T-helper 2 cell (primary cell): ENCODE measurements at places on chromosomes 13 and 19.

- DNase-seq = no peak
Measured at GRCh38 chr19:48962849-48963165, 2.3 kb upstream of the FTL start.

- DNase-seq = no peak
Measured at GRCh38 chr19:33686687-33687480, 65.1 kb downstream of the CHST8 start.

- no peak for DNase-seq
Measured at GRCh38 chr13:43742911-43743310, 43.9 kb downstream of the ENOX1 start.

- DNase-seq = peak; percentile 69
Measured at GRCh38 chr19:47240996-47241918, 10.3 kb upstream of the BBC3 start.

DNA sequence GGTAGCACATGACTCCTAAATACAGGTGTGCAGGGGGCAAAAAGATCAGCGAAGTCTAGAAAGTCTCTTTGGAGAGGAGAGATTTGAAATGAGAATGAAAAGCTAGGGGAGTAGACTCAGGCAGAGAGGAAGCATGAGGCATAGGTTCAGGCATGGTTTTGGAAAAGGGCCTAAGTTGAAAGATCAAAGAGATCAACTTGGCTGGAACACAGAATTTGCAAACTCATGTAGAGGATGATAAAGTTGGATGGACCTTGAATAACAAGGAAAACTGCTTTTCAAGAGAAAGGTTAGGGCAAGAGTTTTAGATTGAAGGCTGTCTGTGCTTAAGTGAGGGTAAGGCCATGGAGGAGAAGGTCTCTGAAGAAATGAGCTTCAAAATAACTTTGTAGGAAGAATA is 47.4 kb upstream of the UBAC2 start:
- DNase-seq = no peak

GRCh38 chr19:33501693-33502356 is 19.8 kb downstream of the PEPD start:
- DNase-seq = no peak

- no peak for DNase-seq
Measured at GRCh38 chr19:34555447-34555846, 73.9 kb downstream of the WTIP start.

- peak; percentile 68 for DNase-seq
Measured at GRCh38 chr19:1063030-1063908, 3.7 kb upstream of the ARHGAP45 start.

DNA sequence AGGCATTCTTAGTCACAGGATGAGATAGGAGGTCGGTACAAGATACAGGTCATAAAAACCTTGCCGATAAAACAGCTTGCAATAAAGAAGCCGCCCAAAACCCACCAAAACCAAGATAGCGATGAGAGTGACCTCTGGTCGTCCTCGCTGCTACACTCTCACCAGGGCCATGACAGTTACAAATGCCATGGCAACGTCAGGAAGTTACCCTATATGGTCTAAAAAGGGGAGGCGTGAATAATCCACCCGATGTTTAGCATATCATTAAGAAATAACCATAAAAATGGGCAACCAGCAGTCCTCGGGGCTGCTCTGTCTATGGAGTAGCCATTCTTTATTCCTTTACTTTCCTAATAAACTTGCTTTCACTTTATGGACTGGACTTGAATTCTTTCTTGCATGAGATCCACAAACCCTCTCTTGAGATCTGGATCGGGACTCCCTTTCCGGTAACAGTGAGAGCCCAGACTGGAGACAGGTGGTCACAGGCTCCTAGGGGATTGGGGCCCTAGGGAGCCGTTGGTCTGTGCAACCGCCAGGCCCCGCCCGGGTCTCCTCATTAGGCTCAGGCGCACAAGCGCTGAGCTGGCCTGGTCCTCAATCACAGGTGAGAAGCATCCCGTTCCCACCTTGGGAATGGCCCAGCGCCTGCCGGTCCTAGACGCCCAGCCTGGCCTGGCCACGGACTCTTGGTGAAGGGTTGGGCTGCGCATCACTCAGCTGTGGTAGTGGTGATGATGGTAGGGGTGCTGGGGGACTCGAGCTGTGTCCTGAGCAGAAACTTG is 10.9 kb upstream of the ZNF544 start:
- DNase-seq = no peak

- DNase-seq = no peak
Measured at GRCh38 chr19:17865364-17866311, 5.9 kb downstream of the RPL18A start.

DNA sequence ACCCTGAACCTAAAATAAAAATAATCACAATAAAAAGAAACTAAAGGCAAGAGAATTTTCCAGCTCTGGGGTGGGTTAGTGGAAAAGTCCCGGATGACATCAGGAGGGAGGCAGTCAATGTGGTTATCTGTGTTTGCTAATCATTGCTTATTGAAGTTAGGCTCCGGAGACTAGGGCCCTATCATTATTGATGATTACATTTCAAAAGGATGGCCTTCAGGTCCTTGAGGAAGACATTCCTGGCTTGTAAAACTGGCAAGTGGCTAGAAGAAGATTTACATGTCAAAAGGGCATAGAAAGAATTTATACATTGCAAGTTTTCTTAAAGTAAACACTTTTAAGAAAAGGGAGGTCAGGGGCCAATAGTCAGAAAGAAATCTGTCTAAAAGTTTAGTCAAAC is 123.4 kb downstream of the POSTN start:
- no peak for DNase-seq

DNA sequence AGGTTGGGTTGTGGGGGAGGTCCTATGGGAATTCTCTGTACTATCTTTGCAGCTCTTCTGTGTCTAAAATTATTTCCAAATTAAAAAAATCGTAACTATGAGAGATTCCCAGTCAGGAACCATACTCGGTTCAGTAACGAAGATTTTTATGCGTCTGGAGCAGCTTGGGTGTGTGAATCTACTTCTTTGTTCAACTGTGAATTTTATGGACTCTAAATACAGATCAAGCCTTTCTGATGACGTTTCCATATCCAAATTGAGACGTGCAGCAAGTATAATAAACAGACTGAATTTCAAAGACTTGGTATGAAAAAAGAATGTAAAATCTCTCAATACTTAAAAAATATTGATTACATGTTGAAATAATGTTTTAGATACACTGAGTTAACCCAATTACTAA is 30.9 kb downstream of the MLLT1 start:
- no peak for DNase-seq

DNA sequence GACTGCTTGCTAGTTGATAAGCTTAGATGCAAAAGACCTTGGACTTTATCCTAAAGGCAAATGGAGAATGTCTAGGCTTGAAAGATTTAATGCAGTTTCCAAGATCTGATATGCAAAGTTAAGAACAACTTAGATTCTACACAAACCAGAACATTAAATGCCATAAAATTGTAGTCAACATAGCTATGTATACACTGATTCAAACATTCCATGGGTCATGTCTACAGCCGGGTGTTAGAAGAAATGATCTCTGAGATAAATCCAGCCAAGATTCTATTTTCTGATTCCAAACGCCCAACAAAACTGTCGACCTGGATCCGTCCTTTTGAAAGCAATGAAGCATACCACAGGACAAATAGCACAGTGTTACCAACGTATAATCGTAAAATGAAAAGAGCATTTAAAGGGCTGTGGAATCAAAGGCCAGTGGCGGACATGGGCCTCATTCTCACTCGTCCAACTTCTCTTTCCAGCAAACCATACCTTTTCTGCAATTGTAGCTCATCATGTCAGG is 52.7 kb downstream of the KCTD12 start:
- no peak for DNase-seq

GRCh38 chr13:49023431-49023830 is 47.7 kb downstream of the FNDC3A start:
- no peak for DNase-seq

- peak; percentile 35 for DNase-seq
Measured at GRCh38 chr19:18789883-18790565, 1.1 kb downstream of the COMP start.

DNA sequence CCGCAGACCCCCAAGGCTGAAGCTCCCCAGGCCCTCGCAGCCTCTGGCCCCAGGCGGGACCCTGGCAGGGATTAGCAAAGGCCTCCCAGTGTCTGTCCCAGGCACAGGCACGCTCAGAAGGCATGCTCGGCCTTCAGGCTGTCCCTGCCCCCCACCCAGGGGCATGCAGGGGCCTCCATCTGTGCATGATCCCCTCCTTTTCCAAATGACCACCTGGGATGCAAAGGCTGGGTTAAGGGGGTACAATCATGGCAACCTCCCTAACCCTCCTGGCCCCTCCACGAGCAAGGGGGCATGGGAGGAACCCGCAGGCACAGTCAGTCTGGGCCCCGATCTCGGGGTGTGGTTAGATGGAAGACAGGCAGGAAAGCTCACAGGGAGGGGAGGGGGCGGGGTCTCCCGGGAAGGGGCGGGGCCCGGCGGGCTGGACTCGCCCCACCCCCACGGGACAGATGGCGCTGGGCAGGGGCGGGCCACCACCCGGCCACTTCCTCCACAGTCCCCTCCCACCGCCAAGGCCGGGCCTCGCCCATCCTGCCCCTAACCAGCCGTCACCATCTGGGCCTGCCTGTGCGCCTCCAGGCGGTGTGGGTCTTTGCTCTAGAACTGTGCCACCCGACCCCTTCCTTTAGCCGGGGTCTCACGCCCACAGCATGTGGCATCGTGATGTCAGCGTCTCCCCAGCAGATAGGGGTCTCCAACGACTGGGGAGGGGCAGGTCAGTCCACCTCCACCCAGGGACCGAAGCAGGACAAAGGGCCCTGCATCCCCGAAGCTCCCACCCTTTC is 7.0 kb upstream of the REXO1 start:
- peak; percentile 73 for DNase-seq

- no peak for DNase-seq
Measured at GRCh38 chr13:78662467-78662866, 3.5 kb upstream of the OBI1 start.

- peak; percentile 77 for DNase-seq
Measured at GRCh38 chr19:3154957-3155736, 19.3 kb downstream of the GNA15 start.

- no peak for DNase-seq
Measured at GRCh38 chr13:61045251-61045650, 370.4 kb downstream of the PCDH20 start.

- no peak for DNase-seq
Measured at GRCh38 chr13:113093580-113094409, 11.8 kb upstream of the F7 start.

DNA sequence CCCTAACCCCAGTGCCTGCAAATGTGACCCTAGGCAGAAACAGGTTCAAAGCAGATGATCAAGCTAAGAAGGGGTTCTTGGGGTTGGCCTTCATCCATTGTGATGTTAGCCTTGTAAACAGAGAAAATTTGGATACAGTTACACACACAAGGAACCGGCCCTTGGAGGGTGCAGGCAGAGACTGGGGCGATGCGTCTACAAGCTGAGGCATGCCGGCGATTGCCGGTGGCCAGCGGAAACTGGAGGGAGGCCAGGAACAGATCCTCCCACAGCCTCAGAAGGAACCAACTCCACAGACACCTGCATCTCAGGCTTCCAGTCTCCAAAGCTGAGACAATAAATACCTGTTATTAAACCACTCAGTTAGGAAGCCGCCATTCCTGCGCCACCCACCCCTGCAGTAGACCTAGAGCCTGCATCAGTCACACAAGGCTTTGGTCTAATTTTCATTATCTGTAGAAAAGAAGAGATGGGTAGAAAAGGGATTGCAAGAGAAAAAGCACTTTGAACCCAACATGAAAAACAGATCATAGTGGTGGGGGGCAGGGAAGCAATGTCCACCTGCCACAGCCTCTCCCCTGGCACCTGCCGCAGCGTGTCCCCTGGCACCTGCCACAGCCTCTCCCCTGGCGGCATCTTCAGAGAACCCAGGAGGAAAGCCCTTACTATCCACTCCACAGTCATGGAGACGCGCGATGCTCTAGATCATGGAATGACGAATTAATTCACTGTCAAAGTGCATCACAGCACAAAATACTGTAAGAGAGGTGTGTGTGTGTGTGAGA is 119.7 kb upstream of the SOX1 start:
- DNase-seq = no peak

- peak; percentile 72 for DNase-seq
Measured at GRCh38 chr19:40609561-40610395, 8.6 kb downstream of the LTBP4 start.

DNA sequence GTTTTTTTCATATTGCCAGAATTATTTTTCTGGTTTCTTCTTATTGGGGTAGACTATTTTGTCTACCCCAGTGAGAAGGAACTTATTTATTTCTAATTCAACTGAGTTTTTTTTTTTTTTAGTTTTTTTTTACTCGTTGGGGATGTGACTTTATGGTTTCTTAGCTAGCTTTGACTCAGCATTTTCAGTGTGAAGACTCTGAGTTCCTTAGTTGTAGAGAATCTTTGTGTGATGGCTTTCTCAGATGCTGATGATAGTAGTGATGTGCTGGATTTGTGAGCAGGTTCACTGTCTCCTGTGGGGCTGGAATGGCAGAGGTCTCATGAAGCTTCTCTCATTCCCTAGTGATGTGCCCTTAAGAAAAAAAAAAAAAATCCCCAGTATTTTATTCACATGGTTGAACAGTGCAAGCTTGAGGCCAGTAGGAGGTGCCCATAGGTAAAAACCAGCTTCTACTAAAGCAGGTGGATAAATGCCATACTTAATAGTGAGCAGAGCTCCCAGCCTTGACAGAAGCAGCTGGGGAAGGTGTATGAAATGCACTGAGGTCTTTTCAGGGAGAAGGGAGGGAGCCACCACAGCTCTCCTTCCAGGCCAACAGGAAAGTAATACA is 106.2 kb upstream of the KLF5 start:
- peak; percentile 30 for DNase-seq

DNA sequence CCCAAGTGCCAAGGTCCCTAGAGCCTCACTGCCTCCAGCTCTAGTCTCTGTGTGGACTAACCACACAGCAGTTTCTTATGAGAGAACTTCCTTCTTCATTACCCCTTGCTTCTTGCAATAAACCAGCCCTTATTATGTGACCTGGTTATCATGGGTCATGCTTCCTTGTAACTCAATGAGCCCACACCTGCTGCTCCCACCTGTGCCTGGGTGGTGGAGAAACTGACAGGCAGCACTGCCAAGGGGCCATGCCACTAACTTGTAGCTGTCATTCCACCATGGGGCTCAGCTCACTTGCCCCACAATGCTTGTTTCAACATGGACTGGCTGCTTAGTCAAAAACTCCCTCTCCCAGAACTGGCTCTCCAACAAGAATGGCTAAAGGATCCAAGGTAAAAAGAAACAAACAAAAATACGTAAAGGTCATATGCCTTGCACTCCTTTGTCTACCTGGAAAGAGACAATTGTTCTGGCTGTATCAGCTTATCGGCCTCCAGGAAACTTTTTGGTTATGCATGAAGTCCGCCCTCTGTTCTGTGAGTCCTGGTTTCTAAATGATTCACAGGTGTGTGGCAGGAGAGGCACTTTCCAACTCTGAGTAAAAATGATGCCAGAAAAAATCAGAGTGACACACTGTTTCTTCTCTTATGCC is 446.4 kb downstream of the COG6 start:
- DNase-seq = no peak

DNA sequence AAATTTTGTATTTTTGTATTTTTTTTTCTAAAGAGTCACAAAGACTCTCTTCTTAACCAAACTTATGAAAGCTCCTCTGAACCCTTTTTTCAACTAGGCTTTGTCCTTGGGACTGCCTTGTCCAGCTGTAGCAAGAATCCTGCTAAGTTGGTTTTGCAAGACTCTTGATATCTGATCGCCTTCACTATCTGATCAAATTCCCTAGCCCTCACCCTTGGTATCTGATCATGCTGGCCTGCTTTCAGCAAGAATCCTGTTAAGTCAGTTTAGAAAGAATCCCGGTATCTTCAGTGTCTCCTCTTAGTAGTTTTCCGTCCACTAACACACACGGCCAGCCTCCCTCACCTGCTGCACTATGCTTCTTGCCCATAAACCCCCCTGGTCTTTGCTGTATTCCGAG is 1.9 kb upstream of the SIGLEC5 start:
- DNase-seq = no peak

GRCh38 chr13:41111454-41111853 is 21.1 kb downstream of the KBTBD6 start:
- DNase-seq = no peak
